ENCODE measurements at places on chromosomes 16 and 17.

GRCh38 chr17:44287651-44288050 is 19.7 kb upstream of the SLC4A1 start:
- DNase-seq, result no peak

DNA sequence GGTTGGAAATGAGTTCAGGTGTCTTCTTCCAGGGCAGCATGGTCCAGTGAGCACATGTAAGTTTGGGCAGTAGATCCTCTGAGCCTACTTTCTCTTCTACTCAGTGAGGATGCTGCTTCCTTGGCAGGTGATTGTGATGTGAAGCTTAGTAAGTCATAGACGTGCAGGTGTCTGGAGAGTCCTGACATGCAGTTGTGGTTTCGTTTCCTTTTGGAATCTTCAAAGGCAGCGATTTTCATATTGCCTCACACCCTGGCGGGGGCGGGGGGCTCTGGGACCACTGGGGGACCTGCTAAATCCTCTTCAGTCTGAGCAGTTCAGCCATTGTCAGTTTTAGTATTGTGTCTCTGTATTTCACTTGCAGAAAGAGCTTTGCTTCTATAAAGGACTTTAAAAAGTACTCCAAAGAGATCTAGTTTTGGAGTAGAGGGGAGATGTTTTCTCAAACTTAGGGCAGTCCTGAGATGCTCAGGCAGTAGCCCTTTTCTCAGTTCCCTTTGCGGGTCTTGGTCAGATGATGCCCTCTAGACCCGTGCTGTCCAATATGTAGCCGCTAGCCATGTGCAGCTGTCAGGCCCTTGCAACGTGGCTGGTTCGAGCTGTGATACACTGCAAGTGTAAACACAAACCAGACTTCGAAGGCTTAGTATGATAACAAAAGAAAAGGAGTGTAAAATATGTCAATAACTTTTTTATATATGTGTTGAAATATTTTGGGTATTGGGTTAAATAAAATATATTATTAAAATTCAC is 4.0 kb upstream of the CDK5R1 start:
- no peak for DNase-seq

- DNase-seq, result peak; percentile 85
These were observed 76.4 kb upstream of the SMIM36 start for GRCh38 chr17:55587608-55588139.

GRCh38 chr16:80517846-80518245 is 22.9 kb upstream of the DYNLRB2 start:
- no peak for DNase-seq

DNA sequence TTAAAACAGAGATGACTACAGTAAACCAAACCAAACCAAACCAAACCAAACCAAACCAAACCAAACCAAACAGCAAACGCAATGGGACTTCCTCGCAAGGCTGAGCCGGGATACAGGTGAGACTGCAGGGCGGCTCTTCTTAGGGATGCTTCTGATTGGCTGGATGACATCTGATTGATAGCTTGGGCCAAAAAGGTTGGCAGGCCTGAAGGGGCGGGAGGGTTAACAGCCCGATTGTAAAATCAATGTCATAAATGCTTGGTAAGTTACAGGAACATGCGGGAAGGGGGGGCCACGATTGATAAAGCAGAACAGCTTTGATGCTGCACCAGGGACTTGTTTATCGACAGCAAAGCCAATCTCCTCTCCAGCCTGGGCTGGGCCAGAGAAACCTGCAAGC is 86.1 kb downstream of the ZFHX3 start:
- DNase-seq, result no peak

GRCh38 chr17:40436636-40437035 is 6.6 kb upstream of the IGFBP4 start:
- no peak for DNase-seq

GRCh38 chr17:73359352-73359751 is 47.6 kb upstream of the CDC42EP4 start:
- no peak for DNase-seq

DNA sequence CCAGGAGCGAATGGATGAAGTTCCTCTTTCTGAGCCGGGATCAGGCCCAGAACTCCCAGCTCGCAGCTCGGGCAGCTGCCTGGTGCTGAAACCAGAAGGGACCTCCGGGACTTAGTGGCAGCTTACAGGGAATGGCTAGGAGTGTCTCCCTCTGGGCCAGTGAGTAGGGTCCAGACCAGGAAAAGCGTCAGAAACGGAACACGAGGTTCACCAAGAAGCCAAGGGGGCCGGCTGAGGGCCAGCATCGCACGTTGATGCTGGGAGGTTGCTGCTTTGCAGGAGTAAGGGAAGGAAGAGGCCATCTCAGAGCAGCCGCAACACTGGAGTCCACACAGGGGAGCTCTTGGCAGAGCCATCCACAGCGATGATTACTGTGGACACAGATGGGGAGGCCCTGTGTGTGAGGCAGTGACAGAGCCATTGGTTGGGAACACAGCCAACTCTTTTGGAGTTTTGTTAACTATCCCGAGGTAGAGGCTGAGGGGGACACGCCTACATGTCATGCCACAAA is 74.0 kb upstream of the CREBBP start:
- peak; percentile 76 for DNase-seq

GRCh38 chr17:30273373-30273772 is 18.4 kb downstream of the BLMH start:
- DNase-seq, result no peak

DNA sequence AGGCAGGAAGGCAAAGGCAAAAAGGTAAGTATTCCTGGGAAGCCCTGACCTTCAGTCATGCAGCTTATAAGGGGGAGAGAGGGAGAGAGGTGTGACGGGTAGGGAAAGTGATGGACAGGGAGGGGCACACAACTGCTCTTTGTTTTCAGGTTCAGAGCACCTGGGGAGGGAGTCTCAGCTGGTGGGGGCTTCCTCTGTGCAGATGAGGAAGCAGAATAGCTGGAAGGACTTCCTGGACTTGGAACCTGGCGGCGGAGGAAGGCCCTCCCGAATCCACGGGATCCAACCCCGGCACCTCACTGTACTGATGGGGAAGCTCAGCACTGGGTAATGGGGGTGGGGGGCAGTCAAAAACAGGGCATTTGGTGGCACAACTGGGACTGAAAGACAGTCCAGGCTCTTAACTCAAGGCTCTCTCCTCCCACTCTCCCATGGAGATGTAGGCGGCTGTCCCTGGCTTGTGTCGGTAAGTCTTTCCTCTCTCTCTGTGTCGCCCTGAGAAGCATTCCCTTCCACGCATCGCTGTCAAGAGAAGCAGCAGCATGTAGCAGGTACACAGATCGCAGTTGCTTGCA is 11.9 kb upstream of the PITPNM3 start:
- no peak for DNase-seq

DNA sequence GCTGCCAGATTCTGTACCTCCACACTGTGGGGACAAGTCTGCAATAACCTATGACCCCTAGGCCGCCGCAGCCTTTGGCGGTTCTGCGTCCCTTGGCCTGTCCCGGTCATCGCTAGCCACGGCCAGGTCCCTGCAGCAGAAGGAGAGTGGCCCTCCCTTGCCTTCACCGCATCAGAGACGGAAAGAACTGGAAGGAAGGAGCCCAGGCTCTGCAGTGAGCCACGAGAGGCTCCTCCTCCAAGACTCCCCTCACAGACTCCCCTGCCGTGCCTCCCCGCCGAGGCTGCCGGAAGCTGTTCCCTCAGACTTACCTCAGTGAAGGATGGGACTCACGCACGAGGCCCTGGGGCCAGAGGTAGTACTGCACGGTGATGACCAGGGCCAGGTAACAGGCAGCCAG is 11.0 kb downstream of the SLC38A8 start:
- no peak for DNase-seq

GRCh38 chr16:1150511-1150982 is 2.4 kb upstream of the CACNA1H start:
- DNase-seq, result no peak

DNA sequence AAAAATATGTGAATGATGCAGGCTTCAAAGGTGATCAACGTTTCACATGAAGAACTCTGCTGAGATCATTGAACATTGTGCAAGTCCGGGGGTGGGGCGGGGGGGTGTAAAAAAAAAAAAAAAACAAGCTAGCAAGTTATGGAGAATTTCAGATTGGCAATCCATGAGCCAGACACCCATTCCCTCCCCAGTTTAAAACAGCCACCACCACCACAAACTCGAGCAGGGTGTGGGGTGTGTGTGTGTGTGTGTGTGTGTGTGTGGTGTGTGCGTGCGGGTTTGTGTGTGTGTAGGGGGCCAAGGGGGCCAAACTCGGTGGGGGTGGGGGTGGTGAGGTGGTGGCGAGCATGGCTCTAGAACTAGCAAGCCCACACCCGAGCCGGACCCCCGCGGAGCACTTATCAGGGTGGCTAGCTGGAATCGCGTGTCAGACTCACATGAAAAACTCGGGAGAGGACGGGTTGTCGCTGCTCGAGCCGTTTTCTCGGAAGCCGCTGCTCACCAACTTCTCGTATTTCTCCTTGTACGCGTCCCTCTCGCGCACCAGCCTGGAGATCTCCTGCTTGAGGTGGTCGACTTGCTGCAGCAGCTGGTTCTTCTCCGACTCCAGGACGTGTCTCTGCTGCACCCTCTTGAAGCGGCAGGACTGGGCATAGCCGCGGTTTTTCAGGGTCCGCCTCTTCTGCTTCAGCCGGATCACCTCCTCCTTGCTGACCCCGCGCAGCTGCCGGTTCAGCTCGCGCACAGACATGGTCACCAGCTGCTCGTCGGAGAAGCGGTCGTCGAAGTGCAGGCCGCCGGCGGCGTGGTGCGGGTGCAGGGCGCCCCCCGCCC is 2.0 kb downstream of the MAF start:
- DNase-seq, result peak; percentile 87

GRCh38 chr16:4015275-4016004 is 100.8 kb downstream of the ADCY9 start:
- no peak for DNase-seq

GRCh38 chr17:31390426-31390747 is 1.1 kb upstream of the RAB11FIP4 start:
- no peak for DNase-seq

GRCh38 chr17:74176546-74177001 is 26.9 kb upstream of the RPL38 start:
- DNase-seq, result peak; percentile 72

GRCh38 chr17:48597528-48597777 is 3.9 kb upstream of the HOXB5 start:
- no peak for DNase-seq

DNA sequence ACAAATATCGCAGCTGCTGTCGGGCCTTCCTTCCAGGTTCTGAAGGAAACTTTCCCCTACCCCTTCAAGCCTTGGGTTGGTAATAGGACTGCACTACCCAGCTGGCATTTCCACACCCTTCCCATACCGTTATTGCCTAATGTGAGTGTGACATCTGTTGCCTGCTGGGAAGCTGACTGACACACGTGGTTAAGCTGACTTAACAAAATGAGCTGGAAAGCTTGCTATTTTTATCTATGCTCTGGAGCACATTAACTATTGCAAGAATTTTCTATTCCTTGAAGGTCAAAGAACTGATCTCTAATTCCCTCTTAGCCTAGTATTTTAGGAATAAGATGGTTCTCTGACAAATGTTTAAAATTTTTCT is 79.5 kb downstream of the PMP22 start:
- peak; percentile 66 for DNase-seq

GRCh38 chr16:54341892-54342776 is 55.5 kb upstream of the IRX3 start:
- DNase-seq, result no peak

DNA sequence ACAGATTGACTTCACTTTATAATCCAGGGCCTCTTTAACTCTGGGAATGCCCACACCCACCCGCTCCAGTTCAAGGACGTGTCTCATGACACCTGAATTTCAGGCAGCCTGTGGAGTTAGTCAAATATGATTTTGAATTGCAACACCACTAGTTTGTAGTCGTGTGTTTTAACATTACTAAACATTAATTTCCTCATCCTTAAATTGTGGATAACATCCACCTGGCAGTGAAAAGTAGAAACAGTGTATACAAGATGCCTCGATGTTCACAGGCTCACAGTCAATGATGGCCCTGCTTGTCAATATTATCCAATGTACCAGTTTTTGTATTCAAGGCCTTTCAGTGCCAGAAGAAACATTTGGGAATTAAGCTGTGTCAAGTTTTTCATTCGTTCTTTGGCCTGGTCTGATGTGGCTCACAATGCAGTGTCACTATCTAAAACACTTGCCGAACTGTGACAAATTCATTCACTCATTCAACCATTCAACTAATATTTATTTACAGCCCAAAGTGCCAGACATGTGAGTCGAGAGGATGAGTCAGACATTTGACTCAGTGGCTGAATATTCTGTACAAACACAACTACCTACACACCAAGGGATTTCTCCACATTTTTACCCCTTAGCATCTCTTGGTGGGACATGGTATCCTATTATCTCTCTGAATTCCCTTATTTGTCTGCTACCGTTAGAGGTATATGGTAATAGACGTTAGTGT is 1.4 kb downstream of the MEIOB start:
- no peak for DNase-seq

GRCh38 chr16:12588510-12588909 is 215.2 kb downstream of the CPPED1 start:
- DNase-seq, result no peak

DNA sequence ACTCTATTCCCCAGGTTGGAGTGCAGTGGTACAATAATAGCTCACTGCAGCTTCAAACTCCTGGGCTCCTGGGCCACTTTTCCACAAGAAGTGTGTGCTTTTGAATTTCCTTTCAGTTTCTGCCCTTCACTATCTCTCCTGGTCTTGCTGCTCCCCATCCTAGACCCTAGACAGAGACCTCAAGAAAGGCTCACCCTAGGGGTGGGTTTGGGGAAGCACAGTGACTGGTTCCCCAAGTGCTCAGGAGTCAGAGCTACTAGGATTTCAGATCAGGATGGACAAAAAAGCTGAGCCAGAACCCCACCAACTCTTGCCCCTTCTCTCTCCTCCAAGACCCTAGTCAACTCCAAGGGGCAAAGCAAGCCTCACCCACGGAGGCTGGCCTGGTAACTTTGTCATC is 1.6 kb upstream of the SEBOX start:
- DNase-seq, result no peak

DNA sequence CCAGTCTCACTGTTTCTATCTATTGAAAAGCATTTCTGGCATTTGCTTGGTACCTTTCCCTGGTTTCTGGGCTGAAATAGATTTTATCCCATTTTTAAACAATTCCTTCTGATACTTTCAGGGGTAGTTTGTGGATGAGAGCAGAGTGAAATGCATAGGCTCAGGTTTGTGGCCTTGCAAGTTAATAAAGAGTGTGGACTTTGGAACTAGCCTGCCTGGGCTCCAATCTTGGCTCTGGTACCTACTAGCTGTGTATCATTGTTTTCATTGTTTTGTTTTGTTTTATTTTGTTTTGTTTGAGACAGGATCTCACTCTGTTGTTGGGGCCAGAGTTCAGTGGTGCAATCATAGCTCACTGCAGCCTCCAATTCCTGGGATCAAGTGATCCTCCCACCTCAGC is 175.5 kb downstream of the PRKCB start:
- no peak for DNase-seq

DNA sequence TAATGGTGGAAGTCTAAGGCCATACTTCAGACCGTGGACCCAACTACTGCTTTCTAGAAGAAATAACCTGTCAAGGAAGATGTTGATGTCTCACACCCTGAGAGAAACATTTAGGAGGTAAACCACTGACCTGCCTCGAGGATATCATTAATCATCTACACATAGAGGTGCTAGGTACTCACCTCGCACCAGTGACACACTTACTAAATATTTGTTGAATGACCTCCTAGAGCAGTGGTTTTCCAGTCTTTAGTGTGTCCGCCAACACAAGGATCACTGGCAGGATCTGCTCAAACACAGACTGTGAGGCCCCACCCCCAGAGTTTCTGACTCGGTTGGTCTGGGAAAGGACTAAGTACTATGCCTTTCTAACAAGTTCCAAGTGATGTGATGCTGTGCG is 197.4 kb upstream of the CACNG5 start:
- no peak for DNase-seq
